ENCODE measurements at places on chromosomes 4 and X.
A peak's percentile ranks its signal among the peaks of the same experiment; 100 is the strongest.

DNA sequence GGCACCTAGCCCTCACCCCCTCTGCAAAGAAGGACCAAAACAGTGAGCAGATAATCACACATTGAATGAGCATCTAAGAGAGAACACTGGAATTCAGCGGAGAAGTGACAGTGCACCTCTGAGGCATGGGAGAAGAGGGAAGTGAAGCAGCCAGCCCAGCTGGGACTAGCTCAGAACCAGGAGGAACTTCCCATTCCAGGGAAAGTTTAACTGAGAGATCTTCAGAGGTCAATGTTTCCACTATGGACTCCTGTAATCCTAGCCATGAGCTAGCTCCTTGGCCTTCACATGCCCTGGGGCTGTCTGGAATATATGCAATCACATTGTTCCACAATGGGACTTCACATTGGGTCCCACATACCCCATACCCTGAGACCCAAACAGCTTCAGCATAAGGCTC is 24.4 kb downstream of the TLR6 start:
- DNase-seq = no peak

DNA sequence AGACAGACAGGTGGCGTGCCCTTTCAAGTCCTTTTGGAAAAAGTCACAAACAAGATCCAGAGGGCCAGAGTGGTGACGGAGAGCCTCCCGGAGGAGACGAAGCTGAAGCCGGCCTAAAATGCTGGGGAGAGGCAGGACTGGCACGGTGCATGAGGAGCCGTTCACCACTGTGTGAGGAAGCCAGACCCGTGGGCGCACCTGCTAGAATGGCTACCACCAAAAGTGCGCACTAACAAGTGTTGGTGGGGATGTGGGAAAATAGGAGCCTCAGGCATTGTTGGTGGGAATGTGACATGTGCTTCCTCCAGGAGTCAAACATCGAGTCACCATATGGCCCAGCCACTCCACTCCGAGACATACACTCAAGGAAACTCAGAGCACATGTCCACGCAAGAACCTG is 67.4 kb upstream of the HELT start:
- DNase-seq = no peak

DNA sequence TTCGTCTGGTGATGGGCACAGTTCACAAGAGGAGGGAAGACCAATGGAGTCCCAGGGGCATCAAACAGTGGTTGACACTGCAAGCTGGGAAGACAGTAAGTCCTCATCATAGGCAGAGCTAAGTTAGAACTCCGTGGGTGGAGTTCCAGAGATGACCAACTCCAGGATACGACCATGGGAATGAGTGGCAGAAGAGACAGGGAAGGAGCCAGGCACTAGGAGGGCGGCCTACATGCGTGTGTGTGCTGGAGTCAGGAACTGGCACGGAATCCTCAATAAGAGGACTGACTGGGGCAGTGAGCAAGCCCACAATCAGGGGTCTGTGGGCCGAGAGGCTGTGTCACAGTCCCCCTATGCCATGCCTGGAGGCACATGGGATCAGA is 30.4 kb upstream of the IRAK1 start:
- no peak for DNase-seq

GRCh38 chr4:31748382-31748781 is 1028.2 kb downstream of the PCDH7 start:
- DNase-seq = no peak

GRCh38 chr4:15427161-15427560 is 672 bp upstream of the C1QTNF7 start:
- DNase-seq = no peak

- DNase-seq = no peak
These were observed 108.6 kb downstream of the ACTRT1 start for GRCh38 chrX:127943571-127943970.

DNA sequence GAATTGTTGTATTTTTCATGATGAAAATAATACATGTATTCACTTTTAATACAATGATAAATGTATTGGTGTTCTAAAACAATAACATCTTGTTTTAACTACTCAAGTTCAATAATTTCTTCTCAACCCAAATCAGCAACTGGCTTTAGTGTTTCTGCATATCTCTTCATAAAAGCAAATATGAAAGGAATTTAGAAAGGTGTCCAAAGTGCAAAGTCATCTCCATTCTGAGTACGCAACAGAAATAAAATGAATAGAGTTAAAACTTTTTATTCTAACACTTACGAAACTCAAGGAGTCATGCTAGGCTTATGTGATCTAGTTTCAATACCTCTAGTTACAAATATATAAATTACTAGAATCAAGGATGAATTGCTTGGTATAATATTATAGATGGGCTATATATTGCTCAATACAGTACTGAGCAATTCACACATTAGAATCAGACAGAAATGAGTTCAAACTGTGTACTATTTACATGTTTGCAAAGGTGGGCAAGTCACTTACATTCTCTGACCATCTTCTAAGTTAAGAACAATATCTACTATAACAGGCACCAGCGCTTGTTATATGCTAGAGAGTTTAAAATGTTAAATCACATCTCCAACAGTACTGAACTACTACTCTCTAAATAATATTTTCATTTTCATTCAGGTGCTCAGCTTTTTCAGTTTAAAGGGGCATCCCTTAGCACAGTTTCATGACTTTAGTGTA is 51.5 kb downstream of the PPA2 start:
- DNase-seq = no peak

DNA sequence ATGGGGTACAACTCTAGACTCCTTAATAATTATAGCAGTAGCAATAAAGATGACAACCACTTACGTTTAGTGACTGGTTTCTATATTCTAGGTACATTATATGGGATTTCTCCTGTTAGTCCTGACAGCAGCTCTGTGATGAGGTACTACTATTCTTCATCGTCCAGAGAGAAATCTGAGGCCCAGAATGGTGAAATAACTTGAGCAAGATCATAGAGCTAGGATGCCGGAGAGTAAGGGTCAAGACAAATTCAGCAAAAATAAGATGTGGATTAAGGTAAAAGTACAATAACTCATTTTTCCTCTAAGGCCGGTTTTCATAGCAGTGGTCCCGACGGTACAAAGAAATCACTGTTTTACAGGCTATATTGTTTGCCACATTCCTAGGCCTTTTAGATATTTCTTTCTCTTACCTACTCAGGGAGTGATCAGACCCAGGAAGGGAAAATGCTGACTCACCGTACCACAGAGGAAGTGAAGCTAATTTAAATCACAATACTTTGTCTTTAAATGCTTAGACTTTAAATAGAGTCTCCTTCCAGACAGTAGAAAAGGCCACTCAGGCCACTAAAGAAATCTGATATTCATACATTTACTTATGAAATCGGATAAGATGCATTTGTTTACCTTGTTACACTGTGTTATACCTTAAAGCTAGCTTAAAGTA is 2023.0 kb upstream of the AGA start:
- DNase-seq = no peak

- no peak for DNase-seq
These were observed 50.8 kb upstream of the BOD1L1 start for GRCh38 chr4:13678186-13678924.

- no peak for DNase-seq
These were observed 59.4 kb upstream of the TLL1 start for GRCh38 chr4:165813606-165814005.

DNA sequence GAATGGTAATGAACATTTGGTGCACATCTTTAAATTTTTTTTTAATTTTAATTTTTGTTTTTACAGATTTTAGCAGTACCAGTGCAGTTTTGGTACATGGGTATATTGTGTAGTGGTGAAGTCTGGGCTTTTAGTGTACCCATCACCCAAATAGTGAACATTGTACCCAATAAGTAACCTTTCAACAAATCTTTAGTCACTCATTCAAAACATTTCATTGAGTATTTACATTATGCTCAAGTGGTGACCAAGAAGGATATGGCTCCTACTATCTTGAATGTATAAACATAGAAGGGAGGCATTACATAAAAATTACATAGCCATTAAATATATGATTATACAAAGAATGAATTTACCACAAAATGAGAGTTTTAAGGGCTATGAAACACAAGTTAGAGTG is 223.3 kb downstream of the SPRY1 start:
- no peak for DNase-seq

DNA sequence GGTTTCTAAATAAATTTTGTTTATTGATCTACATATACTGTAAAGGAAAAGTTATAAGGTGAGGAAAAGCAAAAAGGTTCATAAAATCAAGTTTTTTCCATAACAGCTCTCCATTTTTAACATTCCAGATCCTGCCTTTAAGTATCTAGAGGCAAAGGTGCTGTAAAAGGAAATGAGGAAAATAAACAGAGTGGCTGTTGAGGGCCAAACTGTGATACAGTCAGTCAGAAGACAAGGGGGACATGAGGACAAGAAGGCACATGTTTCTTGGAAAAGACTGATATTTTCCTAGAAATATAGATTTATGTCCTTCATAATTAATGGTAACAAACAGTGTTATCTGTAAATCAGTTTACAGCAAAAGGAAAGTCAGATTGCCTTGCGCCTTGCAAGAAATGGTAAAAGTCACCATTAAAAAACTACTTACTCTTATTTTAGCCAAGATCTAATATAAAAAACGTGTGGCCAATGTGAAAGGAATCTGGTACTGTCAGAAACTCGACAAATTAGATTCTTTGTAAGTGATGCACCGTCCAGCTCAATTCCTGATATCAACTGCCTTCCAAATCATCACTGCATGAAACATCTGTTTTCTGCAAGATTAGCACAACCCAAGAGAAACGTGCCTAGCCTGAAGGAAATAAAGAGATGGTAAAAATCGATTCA is 34.0 kb upstream of the VEGFD start:
- no peak for DNase-seq

DNA sequence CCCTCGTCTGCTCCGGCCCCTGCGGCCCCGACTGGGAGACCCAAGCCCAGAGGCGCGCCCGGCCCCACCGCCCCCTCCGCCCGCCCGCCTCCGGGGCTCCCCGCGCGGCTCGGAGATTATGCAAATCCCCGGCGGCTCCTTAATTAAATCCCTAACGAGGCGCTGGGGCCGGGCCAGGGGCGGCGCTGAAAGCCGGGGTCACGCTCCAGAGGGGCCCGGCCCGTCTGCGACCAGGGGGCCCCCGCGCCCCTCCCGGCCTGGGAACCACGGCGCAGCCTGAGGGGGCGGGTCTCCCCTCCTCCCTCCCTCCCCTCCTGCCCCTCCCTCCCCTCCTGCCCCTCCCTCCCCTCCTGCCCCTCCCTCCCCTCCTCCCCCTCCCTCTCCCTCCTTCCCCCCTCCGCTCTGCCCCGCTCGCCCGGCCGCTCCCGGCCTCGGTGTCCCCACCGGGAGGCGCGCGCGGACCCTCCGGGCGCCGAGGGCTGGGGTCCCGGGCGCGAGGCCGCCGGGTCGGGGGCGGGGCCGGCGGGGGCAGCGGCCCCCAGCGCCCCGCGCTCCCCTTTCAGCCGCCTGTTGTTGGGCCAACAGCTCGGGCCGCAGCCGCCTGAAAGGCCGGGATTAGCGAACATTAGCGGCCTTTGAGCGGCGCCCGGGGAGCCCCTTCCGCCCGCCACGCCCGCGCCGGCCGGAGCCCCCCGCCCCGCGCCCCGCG is 25.9 kb upstream of the FGFR3 start:
- DNase-seq = peak; percentile 48

- DNase-seq = no peak
These were observed 76.9 kb downstream of the PAQR3 start for GRCh38 chr4:78862314-78862737.

- DNase-seq = peak; percentile 77
These were observed 565 bp downstream of the MOB1B start for GRCh38 chr4:70902577-70903290.

DNA sequence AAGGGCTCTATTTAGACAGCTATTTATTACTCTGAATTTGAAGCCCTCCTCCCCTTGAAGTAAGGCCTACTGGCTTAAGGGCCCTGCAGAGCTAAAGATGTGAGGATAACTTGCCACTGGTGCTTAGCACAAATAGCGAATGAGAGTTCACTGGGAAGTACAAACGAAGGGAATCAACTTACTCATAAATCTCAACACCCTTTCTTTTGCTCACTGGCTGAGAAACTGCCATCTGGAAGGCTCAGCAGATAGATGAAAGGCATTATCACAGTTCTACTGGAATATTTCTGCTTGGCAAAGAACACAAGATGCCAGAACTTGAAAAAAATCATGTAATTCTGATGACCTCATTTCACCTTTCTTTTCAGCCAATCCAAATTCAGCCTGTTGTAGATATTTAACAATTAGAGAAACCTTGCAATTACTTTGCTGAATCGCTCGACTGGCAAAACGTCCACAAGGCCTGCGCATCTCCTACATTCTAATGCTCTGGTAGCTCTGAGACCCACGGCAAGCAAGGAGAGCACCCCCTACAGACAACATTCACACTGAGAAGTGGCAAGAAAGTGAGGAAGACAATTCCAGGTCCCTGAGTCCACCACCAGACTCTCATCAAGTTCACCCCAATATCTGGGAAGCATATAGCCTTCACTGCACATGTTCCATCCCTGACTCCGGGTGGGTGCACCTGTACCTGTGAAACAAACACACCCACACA is 27.5 kb downstream of the TSPAN5 start:
- DNase-seq = no peak

DNA sequence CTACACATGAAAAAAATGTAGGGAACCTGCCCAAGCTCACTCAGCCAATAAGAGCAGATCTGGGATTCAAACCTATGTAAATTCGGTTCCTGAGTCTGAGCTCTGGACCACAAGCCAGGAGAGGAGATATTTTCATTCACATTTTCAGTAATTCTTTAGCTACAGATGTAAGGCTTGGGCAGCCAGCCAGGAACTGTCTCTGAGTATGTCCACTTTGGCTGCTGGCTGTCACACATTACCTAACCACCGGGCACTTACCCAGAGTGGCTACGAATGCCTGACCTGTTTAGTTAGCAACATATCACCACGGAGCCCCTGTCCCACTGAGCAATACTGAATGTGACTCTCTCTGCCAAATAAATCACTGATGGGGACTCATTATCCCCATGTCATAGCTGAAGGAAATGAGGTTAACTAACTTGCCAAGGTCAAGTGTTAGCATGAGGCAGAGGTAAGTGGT is 15.3 kb downstream of the USP46 start:
- peak; percentile 46 for DNase-seq

DNA sequence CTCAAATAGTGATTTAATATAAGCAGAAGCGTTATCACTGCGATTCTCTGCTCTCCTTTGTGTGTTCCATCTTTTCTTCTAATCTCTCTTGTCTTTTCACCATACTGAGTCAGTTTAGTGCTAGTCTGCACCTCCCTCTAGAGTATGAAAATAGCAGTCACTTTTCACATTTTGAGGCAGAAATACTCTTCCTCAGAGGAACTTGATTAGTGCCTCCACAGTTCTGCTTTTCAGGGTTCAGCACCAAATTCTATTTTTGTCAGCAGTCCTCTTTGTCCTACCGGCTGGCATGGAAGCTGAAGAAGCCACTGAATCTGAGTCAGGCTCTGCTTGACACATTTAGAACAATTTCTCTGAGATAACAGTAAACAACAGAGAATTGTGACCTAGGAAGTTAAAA is 49.7 kb upstream of the ANKRD17 start:
- DNase-seq = no peak

DNA sequence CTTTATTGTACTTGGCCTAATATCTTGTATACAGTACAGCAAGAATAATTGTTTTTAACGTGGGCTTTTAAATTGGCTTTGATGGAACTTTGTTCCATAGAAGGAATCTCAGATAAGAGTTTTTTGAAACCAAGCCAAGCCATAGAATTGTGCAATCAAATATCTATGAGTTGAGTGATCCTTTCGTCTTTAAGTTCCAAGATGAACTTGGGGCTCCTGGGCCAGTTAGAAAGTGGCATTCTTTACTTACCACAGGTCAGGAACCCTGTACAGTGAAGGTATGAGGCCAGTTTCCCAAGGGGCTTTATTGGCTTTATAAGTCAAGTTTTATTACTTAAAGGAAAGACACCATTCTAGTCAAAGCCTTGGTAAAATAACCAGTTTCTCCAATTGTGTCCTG is 2104.2 kb downstream of the PCDH7 start:
- no peak for DNase-seq

GRCh38 chr4:76198411-76199237 is 15.0 kb downstream of the SCARB2 start:
- peak; percentile 89 for DNase-seq
